ENCODE measurements at places on chromosomes 4 and X.

DNA sequence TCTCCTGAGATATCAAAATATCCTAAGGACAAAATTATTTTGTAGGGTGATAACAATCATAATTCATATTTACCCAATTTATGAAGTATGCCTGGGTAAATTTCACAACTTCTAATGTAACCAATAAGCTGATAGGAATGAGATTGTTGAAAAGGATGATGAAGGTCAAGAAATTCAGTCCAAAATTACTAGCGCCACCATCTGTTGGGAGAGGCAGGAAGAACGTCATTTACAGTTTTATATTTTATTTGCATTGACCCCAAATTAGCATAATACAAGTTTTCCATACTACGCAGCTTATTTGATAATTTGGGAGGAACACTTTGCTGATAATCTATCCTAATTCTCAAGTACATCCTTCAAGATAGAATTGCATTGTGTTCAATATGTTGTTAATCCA, 78.7 kb downstream of the ATP8A1 start:
- no peak for DNase-seq

GRCh38 chr4:97656044-97656720, 487.1 kb downstream of the STPG2 start:
- DNase-seq, result no peak

GRCh38 chr4:105194328-105195231, 47.9 kb downstream of the TET2 start:
- no peak for DNase-seq

- DNase-seq, result no peak
Measured at GRCh38 chrX:65871671-65872311, 168.1 kb downstream of the VSIG4 start.

GRCh38 chr4:1241936-1242505, 6.9 kb downstream of the CTBP1 start:
- DNase-seq, result no peak

DNA sequence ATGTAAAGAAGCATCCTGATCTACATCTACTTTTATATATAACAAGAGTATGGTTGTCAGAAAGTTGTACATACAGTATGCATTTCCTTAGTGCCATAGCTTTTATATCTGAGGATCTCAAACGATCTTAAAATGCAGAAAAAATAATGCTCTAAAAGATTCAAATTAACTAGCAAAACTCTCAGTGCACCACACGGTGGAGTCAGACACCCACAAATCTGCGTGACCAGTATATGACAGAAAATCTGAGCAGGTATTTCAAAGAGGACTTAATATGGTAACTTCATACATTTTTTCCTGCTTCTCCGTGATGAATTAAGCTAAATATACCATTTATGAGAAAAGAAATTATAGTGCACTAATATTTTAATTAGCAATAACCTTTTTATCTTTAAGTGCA, 803.0 kb downstream of the DMD start:
- no peak for DNase-seq

- no peak for DNase-seq
Measured at GRCh38 chr4:140037353-140038030, 116.5 kb downstream of the MAML3 start.

GRCh38 chr4:173282626-173283025, 51.5 kb downstream of the HMGB2 start:
- no peak for DNase-seq

GRCh38 chrX:88439935-88440334, 307.1 kb upstream of the CPXCR1 start:
- DNase-seq, result no peak

GRCh38 chrX:40243755-40244515, 146.2 kb upstream of the BCOR start:
- DNase-seq, result no peak

All from NCI-H510A (cell line).